Type B pancreatic cell (in vitro differentiated cells): ENCODE measurements at places on chromosomes 2 and 18. TPM values are rescaled to one million over a fixed set of nuclear protein-coding genes. Genes with fewer than 3 reads are reported as not detected.
A peak's percentile ranks its signal among the peaks of the same experiment; 100 is the strongest.

ERFE gene
- total RNA-seq = 0.29 and 3.8 TPM in 2 replicates

DES gene
- total RNA-seq = 1.4 and 9.3 TPM in 2 replicates

DNA sequence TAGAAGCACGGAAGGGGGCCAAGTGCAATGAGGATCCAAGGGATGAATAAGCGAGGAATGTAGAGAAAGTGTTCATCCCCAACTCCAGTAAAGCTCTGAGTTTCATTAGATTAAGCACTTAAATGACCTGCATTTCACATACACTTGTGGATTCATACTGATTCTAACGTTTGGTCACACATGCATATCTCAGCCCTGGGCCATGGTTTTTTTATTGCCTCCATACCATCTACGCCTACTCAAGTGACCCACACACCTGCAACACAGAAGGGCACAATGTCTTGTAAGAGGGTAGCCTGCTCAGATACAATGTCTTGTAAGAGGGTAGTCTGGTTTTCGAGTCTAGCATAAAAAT lies 566 bp upstream of the MRPS5 start:
- peaks cover 17% of the 10 kb centered on the region for H3K4me1 ChIP-seq
- H3K36me3 ChIP-seq = peaks cover 13% of the 10 kb centered on the region
- DNase-seq = no peak
- H3K27me3 ChIP-seq = no peaks in the 10 kb centered on the region

WDFY1 gene
- total RNA-seq = 38.2 and 45.5 TPM in 2 replicates

DNA sequence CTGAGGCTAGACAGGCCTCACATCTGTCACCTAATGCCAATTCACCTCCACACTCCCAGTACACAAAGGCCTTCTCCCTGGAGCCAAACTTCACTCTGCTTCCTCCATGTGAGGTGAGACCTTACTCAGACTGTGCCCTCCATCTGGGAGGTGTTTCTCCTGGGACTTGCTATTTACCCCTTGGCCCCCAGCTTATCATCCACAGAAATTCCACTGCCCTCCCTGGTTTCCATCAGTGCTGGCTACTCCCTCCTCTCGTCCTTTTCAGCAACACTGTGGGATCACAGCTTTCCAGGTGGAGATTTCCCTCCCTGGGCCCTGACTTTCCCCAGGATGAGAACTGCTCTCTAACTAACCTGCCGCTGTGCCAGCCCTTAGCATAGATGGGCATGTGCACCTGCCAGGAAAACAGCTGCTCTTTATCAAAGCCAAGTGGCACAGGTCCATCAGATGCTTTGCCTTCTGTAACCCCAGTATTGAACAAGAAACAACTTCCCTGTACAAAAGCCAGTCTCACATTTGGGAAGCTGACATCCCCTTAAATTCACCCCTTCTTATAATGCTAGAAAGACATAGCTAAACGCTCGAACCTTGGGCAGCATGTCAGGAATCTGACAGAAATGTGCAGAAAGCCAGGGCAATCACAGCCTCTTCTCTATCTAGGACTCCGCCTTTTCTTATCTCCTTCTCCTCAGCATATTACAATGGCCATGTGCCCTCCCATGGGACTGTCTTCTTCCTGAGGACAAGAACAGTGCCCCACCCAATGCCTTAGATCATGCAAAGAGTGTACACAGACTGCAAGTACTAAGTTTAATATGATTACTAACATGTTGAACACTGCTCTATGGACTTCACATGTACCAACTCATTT lies 535.5 kb upstream of the ID2 start:
- H3K4me1 ChIP-seq = peaks cover 24% of the 10 kb centered on the region
- no peak overlapping the region for H3K27ac ChIP-seq
- H3K36me3 ChIP-seq = no peaks in the 10 kb centered on the region
- DNase-seq = no peak
- H3K4me3 ChIP-seq = no peak overlapping the region
- H3K27me3 ChIP-seq = no peaks in the 10 kb centered on the region

NEURL3 gene
- total RNA-seq = 1.1 and 2.5 TPM in 2 replicates

- peak overlapping the region; percentile 85 for H3K27ac ChIP-seq
- peak overlapping the region; percentile 41 for H3K4me3 ChIP-seq
- DNase-seq = peak; percentile 54
Measured at GRCh38 chr2:233422050-233422639, 67.9 kb downstream of the DGKD start.

GRCh38 chr2:169108099-169108884 lies 38.9 kb downstream of the DHRS9 start:
- no peaks in the 10 kb centered on the region for H3K36me3 ChIP-seq
- H3K27me3 ChIP-seq = peaks cover 35% of the 10 kb centered on the region
- H3K27ac ChIP-seq = no peak overlapping the region
- DNase-seq = no peak
- H3K4me3 ChIP-seq = no peak overlapping the region
- peaks cover 5% of the 10 kb centered on the region for H3K4me1 ChIP-seq

GRCh38 chr2:113061241-113061640 lies 2.2 kb downstream of the IL36RN start:
- no peaks in the 10 kb centered on the region for H3K4me1 ChIP-seq
- peaks cover 3% of the 10 kb centered on the region for H3K27me3 ChIP-seq
- no peak overlapping the region for H3K4me3 ChIP-seq
- no peak for DNase-seq
- peaks cover 8% of the 10 kb centered on the region for H3K36me3 ChIP-seq
- no peak overlapping the region for H3K27ac ChIP-seq

GRCh38 chr2:230205034-230205433 lies 14.8 kb downstream of the SP110 start:
- DNase-seq = no peak
- no peaks in the 10 kb centered on the region for H3K27me3 ChIP-seq
- H3K4me1 ChIP-seq = no peaks in the 10 kb centered on the region
- peaks cover 15% of the 10 kb centered on the region for H3K36me3 ChIP-seq
- H3K27ac ChIP-seq = no peak overlapping the region
- no peak overlapping the region for H3K4me3 ChIP-seq
